ENCODE measurements at places on chromosomes 2 and 18. TPM values are rescaled to one million over a fixed set of nuclear protein-coding genes. Genes with fewer than 3 reads are reported as not detected.

The RNU2-63P gene
- not detected for total RNA-seq

The CCDC141 gene
- total RNA-seq: 0.88 TPM

The EPB41L3 gene
- total RNA-seq: 5.8 TPM

The PLCD4 gene
- total RNA-seq: 8.5 TPM

The MREG gene
- total RNA-seq: 5.7 TPM

The FBXO36 gene
- 6.4 TPM for total RNA-seq

The CFAP210 gene
- not detected for total RNA-seq

The TM4SF20 gene
- total RNA-seq: not detected

The VSNL1 gene
- total RNA-seq: not detected

The C2orf92 gene
- 3.3 TPM for total RNA-seq

The ABCG8 gene
- total RNA-seq: not detected

The KLHL29 gene
- 0.84 TPM for total RNA-seq

The CDC42EP3 gene
- 40.9 TPM for total RNA-seq

The CD8B2 gene
- not detected for total RNA-seq

The FBXO48 gene
- total RNA-seq: 0.98 TPM

The IGFBP5 gene
- total RNA-seq: 22.4 TPM

The ADAM23 gene
- total RNA-seq: not detected

The EGR4 gene
- not detected for total RNA-seq

The CIB4 gene
- not detected for total RNA-seq

The CAPN14 gene
- 0.96 TPM for total RNA-seq

The SLC4A3 gene
- 3.0 TPM for total RNA-seq

The LYG2 gene
- total RNA-seq: not detected

The QPCT gene
- total RNA-seq: 137 TPM

The CYB5A gene
- total RNA-seq: 131 TPM

The SCYGR5 gene
- total RNA-seq: not detected

The ZC3H8 gene
- total RNA-seq: 10.5 TPM

The ALPG gene
- not detected for total RNA-seq

The PJVK gene
- not detected for total RNA-seq

The HADHB gene
- 110 TPM for total RNA-seq

The HOXD12 gene
- not detected for total RNA-seq

The SLC38A11 gene
- not detected for total RNA-seq

The CKAP2L gene
- 61.9 TPM for total RNA-seq

The DPP4 gene
- total RNA-seq: 3.1 TPM

The CGREF1 gene
- 5.2 TPM for total RNA-seq

The MYOM1 gene
- 0.10 TPM for total RNA-seq

The SH3RF3 gene
- 4.3 TPM for total RNA-seq

The UPP2 gene
- not detected for total RNA-seq

The PLA2R1 gene
- 6.9 TPM for total RNA-seq

The KYNU gene
- 31.6 TPM for total RNA-seq

The CDK5R2 gene
- 0.20 TPM for total RNA-seq

The HAAO gene
- total RNA-seq: not detected

The CYRIA gene
- total RNA-seq: 0.12 TPM

The SMPD4 gene
- 35.2 TPM for total RNA-seq

The PMAIP1 gene
- 50.3 TPM for total RNA-seq

The OTOS gene
- total RNA-seq: not detected

The CERS6 gene
- 15.1 TPM for total RNA-seq

The ACKR3 gene
- 24.0 TPM for total RNA-seq

The TOGARAM2 gene
- total RNA-seq: not detected

The AGPS gene
- total RNA-seq: 41.2 TPM

The TMEM17 gene
- total RNA-seq: 3.5 TPM

The CROCC2 gene
- 0.12 TPM for total RNA-seq

The HNMT gene
- total RNA-seq: 40.7 TPM

The TSN gene
- 77.5 TPM for total RNA-seq

The FABP1 gene
- total RNA-seq: not detected

The AGXT gene
- total RNA-seq: 0.10 TPM
